ENCODE measurements at places on chromosomes 6 and 20.

DNA sequence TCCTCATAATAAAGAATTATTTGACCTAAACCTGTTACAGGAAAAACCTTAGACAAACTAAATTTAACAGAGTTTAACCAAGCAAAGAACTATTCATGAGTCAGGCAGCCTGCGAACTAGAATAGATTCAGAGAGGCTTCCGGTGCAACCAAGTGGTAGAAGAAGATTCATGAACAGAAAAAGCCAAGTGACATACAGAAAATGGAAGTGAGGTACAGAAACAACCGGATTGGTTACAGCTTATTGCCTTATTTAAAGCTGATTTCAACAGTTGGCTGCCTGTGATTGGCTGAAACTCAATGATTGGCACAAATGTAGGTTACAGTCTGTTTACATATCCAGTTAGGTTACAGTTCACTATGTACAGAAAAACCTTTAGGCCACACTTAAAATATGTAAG lies 10.1 kb downstream of the PPP1R3G start:
- peak; percentile 56 for DNase-seq

GRCh38 chr20:2626853-2627541 lies 25.4 kb upstream of the NOP56 start:
- peak; percentile 83 for DNase-seq

DNA sequence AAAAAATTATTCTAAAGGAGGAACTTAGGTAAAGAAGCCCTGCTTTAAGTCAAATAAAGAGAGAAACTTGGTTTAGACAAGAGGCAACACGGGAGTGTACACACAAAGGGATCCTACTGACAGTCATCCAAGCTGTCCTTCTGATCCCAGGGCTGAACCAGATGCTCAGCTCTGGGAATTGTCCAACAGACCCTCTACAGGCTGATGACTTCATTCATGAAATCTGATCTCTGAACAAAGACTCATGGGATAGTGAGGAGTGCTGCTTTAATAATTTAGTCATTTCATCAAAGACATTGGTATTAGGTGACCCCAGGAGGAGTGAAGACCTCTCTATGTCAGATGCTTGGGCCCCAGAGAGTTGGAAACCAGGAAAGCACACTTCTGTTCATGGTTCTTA lies 65.6 kb upstream of the ARMH2 start:
- peak; percentile 14 for DNase-seq

DNA sequence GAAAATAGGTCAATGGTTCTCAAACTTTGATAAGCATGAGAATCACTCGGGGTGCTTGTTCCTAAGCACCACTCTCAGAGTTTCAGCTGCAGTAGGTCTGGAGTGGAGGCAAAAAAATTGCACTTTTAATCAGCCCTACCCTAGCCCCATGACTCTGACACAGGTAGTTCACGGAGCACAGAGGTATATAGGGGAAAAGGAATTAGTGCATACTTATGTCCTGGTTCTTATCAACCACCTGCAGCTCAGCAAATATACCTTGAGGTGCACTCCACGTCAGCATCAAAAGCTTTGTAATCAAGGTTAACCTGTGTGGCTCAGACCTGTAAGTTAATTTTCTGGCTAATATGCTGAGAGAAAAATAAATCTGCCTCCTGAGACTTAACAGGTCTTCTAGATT lies 138.8 kb upstream of the HMGN3 start:
- no peak for DNase-seq

- DNase-seq = no peak
Observed at GRCh38 chr20:22623211-22623610, 38.8 kb upstream of the FOXA2 start.

DNA sequence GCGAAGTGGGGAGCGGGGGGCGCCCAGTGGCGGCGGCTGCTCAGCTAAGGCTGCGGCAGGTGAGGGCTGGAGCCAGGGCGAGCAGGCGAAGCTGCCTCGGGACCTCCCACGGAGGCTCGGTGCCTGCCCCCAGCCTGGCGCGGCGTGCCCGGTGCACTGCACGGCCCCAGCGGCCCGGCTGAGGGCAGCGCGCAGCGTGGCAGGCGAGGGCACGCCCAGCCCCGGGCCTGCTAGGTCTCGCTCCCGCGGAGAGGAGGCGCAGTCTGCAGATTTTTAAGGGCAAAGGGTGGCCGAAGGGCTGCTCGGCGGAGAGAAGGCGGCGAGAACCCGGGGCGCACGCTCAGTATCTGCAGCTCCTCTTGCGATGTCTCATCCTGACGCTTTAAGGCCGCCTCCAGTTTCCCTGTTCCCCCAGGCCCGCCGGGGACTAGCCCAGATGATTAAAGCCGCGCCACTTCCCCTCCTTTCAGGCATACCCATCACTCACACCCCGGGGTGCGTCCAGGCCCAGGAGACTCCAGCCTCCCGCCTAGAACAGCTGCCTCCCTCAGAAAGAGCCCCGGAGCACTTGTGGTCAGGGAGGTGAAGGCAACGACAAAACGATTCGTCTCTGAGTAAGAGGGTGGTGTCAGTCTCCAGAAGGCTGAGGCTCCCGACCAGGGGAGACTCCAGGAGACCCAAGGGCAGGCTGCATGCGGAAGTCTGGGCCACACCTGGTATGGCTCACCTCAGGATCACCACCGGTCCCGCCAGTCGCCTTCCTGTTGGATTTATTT lies at the start of gene FERMT1:
TSS of gene FERMT1 (minus strand) at position 158 of the 776 bp plus-strand sequence. CDS start 3,476 bp downstream, outside the sequence.
- peak; percentile 34 for DNase-seq

- peak; percentile 50 for DNase-seq
Observed at GRCh38 chr6:134235937-134236751, 81.8 kb downstream of the SGK1 start.

- DNase-seq = no peak
Observed at GRCh38 chr6:14316651-14317386, 199.2 kb downstream of the CD83 start.

- DNase-seq = no peak
Observed at GRCh38 chr6:104954190-104954797, 2.6 kb upstream of the LIN28B start.

Measured in brain microvascular endothelial cell (primary cell).